ENCODE measurements at places on chromosomes 11 and 22.

DNA sequence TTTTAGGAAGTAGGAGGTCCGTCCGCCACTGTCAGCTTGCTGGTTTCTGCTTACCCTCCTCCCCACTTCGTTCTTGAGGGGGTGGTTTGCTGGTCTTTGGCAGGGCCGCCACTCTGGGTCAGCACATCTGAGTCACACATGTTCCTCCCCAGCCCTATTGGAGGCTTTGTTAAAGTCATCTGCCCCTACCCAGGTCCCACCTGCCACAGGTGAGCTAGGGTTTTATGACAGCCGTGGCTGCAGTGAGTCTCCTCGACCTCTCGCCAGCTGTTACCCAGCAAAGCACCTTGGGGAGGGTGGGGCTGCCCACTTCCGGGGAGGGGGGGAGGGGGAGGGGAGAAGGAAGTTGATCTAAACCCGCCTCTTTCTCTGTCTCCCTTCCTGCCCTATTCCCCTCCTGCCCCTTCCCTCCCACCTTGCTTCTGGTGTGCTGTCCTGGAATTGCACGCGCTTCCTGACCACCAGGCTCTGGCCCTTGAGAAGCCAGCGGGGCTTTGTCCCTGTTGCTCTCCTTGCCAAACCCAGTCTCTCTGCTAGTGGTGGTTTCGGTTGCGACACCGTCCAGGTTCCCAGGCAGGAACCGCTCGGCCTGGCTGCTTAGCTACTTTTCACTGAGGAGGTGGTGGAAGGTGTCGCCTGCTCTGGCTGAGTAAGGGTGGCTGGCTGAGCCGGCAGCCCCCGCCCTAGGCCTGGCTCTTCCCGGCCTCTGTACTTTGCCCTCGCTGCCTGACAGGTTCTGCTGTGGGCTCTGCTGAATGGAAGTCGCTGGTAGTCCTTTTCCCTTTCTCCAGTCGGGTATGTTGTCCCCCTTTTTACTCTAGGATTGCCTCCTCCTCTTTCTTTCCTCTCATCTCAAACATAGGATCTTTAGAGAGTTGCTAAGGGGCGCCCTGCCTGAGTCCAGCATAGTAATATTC lies 28.5 kb downstream of the RCOR2 start:
- DNase-seq, result peak; percentile 49

- no peak for DNase-seq
These were observed 47.9 kb downstream of the WT1 start for GRCh38 chr11:32387411-32387810.

DNA sequence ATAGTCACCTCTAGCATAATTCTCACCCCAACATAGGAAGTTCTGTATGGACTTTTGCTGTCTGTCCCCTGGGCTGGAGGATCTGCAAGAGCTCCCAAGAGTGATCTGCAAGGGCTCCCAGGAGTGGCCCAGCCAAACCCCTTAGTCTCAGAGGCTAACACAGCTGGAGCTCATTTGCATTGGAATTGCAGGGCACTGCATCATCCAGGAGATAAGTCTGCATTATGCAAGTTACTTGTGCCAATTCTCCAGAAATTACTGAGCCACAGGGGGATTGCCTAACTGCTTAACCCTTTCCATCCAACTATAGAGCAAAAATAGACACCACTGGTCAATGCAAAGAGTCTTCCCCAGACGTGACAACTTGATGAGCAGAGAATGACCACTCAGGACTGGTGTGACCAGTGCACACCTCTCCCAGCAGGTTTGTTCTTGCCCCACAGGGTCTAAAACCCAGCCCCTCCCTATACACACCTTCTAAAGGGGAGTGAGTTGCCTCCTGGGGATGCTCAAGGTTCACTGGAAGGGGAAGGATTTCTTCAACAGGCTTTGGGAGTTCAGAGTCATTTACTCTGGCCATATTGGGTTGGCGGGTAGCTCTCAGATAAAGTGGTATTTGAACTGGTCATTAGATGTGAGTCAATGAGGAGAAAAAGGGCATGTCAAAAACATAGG lies 38.4 kb downstream of the POU2AF3 start:
- DNase-seq, result no peak

DNA sequence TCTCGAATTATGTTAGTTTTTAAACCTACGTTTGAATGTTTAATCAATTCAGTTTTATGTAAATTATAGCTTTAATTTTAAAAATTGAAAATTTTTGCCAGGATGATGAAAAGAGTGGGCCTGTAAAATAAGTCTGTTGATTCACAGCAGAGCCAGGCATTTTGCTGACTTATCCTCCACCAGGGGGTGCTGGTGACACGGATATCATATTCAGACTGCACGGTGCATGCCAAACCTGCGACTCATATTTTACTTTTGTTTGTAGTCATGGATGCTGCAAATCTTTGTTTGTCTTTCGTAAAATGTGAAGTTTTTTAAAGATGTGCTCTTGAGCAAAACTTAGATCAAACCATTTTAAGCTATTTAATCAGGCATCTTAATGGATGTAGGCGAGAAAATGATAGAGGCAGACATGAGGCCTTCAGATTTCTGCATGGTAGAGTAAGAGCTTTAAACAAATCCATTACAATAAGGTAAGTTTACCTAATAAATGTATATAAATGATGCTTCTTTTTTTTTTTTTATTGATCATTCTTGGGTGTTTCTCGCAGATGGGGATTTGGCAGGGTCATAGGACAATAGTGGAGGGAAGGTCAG lies 3.6 kb upstream of the OR8B3 start:
- DNase-seq, result peak; percentile 35

DNA sequence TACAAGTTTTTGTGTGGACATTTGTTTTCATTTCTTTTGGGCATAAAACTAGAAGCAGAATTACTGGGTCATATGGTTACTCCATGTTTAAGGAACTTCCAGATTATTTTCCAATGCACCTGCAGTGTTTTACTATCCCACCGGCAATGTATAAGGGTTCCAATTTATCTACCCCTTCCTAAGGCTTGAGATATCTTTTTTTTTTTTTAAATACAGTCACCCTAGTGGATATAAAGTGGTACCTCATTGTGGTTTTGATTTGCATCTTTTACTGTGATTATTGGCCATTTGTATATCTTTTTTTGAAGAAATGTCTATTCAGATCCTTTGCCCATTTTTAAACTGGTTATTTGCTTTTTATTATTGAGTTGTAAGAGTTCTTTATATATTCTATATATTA lies 34.6 kb upstream of the UCP3 start:
- DNase-seq, result no peak

DNA sequence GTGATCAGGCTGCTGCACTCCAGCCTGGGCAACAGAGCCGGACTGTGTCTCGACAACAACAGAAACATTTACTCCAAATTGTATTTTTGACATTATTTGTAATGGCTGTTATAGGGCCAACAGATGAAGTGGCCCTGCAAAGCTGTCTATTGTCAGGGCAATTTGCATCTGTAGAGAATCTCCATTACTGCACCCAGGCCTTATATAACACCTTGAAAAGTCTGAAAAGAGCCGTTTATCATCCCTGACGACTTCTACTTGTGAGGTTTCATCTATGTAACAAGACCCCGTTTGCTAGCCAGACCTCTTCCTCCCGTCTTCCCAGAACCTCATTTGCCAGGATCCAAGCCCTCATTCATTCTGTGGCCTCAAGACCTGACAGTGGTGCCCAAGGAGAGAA lies 9.1 kb upstream of the CTTN start:
- DNase-seq, result no peak

DNA sequence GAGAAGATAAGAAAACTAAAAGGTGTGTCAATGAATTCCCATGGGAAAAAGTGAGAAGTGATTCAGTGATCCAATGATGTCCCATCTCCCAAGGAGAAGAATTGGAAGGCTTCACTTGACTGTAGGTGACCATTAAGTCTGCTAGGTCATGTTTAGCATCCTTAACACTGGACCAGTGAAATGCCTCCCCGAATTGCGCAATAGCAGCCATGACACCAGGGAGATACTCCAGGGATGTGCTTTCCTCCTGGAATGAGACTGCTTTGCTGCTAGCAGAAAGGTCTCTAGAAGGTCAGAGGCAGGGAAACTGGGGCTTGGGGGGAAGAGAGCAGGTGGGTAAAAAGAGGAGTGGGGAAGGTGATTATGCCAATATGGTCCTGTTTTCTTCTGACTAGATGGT lies 364.3 kb downstream of the OPCML start:
- no peak for DNase-seq

DNA sequence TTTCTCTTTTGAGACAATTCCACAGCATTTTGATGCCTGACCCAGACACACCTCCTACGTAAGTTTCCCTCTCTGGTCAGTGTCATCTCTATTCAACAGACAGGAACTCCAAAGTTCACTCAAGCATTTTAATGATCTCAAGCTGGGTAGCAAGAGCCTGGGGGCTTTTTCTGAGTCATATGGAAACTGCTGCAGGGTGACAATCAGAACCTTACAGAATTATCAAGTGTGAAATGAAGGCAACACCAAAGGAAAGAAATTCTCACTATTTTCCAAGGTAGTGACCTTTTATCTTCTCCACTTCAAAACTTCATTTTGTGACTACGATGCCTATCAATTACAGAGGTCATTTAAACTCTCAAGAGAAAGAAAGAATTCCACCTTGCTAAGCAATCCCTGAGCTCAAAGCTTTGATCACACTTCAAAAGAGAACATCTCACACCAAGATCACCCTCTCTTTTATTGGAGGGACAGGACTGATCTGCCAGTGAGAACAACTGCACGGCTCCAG lies 229.0 kb upstream of the ZC3H12C start:
- peak; percentile 35 for DNase-seq

DNA sequence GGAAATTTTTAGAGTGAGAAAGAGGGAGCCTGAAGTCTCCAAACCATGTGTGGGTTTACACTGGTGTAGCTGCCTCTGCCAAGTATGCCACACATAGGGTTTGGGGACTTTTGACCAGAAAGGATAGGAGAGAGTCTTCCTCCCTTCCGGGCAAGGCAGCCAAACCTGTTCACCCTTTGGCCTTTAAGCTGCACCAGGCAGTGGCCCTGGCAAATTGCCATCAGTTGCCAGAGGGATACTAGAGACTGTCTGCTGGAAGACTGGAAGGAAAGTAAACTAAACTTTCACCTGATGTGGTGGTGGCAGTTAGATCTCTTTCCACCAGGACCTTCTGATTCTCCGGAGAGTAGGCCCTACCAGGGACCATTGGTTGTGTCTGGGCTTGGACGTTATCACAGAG lies 1263.2 kb downstream of the FAM181B start:
- DNase-seq, result no peak

DNA sequence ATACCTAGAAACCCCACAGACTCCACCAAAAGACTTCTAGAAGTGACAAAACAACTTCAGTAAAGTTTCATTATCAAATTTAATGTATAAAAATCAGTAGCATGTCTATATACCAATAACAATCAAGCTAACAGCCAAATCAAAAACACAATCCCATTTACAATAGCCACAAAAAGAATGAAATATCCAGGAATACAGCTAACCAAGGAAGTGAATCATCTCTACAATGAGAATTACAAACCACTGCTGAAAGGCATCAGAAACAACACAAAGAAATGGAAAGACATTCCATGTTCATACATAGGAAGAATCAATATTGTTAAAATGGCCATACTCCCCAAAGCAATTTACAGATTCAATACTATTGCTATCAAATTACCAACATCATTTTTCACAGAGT lies 46.0 kb downstream of the PRCP start:
- DNase-seq, result no peak

- DNase-seq, result no peak
These were observed 858.8 kb downstream of the TBC1D22A start for GRCh38 chr22:47621253-47621652.

GRCh38 chr11:94741022-94741679 lies 27.0 kb upstream of the AMOTL1 start:
- no peak for DNase-seq

DNA sequence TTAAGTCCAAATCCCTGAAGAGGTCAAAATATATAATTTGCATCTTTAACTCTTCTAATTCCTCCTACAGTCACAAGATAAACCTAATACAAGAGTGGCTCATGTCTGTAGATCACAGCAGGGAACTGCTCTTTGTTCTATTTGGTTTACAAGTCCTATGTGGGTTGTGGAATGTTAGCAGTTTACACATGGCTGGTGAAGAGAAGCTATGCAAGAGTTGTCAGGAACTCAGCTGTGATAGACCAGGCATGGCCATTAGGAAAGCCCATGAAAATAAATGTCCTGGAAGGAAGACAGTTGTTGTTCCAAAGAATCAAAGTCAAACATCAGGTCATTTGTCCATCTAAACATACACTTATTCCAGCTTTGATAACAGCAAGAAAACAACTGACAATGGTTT lies 312.4 kb upstream of the PITPNB start:
- DNase-seq, result peak; percentile 38

GRCh38 chr22:49936018-49936972 lies 17.9 kb downstream of the CRELD2 start:
- no peak for DNase-seq

Measured in kidney epithelial cell (primary cell).